ENCODE measurements at places on chromosomes 5 and 9.

GRCh38 chr5:174221946-174222345 lies 176.4 kb downstream of the NSG2 start:
- DNase-seq = no peak

DNA sequence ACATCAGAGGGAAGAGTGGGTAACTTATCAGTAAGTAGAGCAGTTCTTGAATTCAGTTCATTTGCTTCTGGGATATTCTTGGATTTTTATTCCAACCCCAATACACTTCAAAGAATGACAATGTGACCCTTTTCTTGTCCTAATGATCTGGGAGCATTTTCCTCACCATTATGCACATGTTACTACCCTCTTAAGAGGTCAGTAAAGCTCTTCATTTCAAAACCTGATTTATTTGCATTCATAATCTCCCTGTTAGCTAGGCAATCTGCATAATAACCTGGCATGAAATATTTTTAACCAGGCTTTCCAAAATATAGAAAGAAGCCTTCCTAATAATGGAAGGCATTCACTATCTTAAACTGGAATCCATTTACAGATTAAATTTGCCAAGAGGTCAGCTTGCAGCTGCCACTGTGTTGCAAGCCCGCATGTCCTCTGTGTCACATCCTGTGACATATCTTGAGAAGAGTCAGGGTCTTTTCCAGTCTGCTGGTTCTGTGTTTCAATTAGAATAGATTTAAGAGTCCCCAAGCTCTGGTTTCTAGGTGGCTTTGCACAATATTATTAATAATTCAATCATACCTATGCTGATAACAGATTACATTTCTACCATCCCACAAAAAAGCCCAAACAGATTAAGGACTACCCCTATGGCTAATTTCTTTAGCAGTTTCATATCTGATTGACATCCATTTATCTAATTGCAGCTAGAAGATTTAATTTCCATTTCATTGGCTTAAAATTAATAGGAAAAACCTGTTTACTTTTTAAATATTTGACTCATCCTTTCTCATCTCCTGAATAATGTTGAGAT lies 30.9 kb upstream of the PPP2R2B start:
- no peak for DNase-seq

DNA sequence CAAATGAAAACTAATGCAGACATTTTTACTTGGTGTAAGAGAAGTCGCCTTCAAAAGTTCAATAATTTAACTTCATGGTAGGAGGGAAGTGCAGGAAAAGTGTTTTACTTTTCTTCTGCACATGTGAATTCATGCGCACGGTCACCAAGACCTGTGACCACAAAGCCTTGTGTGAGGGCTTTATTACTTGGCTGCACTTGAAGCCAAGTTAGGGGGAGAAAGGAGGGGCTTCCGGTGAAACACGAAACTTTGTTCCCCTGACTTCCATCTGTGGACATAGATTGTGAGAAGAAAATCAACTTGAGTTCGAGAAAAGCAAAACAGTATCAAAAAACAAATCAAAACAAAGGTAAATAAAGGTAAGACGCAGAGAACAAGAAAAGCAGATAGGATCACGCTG lies 239.9 kb downstream of the ROR2 start:
- no peak for DNase-seq

GRCh38 chr5:51302343-51302742 lies 80.9 kb upstream of the ISL1 start:
- no peak for DNase-seq

DNA sequence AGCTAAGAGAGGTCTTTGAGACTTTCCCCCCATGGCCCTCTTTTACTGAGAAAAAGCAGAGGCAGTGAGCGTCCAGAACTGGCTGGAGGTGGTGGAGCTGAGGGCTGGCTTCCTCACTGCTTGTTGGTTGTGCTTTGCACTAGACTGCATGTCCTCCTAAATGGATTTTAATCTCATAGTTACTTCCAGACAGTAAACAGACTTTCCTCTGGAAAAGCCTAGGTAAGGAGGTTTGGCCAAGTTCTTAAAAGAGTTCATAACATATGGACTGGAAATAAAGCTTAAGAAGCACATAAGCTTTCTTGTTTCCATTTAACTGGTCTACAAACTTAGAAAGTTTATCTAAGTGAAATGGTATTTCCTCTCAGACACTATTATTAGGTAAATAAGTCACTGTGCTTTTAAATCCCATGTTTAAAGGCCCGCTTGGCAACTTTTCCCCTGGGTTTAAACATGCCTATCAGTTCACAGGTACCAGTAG lies 2.0 kb downstream of the ASPN start:
- no peak for DNase-seq

DNA sequence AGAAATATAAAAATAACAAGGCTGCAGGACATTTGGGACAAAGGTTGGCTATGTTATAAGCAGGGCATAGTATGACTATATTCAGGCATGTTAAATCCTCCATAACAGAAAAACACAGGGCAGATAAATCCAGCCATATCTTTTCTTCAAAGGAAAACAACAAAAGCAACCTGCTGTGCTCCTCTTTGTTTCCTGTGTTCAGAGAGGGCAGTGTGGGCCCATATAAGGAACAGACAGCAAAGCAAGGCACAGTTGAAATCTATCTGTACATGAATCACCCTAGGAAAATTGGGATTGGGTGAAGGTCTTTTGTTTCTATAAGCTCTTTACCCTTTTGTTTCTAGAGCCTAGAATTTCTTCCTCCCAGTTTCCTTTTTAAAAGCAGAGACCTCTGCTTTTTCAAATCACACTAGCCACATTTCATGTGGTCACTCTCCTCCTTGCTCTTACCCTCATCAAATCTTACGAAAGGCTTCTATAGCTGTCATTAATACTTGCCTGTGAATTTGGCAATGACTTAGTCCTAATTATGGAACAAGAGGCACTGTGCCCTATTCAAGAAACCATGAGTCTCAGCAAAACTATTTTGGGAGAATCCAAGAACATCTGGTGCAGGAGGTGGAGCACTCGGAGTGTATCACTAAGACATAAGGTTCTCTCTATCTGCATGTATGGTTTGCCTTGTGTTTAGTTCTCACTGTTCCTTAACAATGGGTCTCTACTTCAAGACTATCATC lies 1.8 kb downstream of the GZMA start:
- DNase-seq = no peak

DNA sequence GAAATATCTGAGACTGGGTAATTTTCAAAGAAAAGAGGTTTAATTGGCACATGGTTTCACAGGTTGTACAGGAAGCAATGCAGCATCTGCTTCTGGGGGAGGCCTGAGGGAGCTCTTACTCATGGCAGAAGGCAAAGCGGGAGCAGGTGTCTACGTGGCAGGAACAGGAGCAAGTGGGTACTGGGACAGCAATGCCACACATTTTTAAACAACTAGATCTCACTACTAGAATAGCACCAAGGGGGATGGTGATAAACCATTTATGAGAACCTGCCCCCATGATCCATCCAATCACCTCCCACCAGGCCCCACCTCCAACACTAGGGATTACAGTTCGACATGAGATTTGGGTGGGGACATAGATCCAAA lies 47.6 kb upstream of the HOMER1 start:
- DNase-seq = no peak

DNA sequence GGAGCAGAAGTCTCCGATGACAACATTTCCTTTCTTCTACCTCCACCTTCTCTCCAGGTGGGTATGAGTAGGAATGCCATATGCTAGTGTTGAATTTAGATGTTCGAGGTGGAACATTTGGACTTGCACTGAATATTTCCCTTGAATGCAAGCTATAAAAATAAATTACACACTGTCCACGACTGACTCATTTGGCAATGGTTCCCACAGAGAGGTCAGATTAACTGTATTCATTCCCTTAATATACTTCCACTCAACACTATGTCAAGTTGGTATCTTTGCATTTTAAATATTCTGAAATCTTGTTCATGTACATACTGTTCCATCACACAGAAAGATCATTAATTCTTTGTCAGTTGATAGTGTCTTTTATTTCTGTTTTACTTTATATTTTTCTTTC lies 222.6 kb upstream of the PIK3R1 start:
- DNase-seq = no peak

GRCh38 chr5:150999704-151000442 lies 20.5 kb upstream of the GPX3 start:
- DNase-seq = no peak

DNA sequence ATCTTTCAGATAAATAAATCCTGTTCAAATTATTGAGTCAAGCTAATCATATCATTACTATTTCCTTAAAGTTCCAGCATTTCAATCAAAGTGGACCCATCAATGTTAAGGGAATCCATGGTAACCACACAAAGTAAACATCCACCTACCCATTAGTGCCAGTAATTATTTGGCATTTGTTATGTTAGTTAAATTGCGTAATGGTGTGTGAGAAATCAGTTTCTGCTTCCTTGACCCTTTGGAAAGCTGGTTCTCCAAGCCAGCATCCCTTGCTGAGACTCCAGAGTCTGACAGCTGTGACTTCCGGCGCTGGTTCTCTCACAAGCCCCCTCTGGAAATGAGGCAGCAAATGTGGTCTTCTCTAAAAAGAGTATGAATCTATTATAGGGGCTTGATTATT lies 308.6 kb upstream of the EFNA5 start:
- no peak for DNase-seq

GRCh38 chr5:16780325-16780724 lies 155.8 kb downstream of the MYO10 start:
- DNase-seq = no peak

DNA sequence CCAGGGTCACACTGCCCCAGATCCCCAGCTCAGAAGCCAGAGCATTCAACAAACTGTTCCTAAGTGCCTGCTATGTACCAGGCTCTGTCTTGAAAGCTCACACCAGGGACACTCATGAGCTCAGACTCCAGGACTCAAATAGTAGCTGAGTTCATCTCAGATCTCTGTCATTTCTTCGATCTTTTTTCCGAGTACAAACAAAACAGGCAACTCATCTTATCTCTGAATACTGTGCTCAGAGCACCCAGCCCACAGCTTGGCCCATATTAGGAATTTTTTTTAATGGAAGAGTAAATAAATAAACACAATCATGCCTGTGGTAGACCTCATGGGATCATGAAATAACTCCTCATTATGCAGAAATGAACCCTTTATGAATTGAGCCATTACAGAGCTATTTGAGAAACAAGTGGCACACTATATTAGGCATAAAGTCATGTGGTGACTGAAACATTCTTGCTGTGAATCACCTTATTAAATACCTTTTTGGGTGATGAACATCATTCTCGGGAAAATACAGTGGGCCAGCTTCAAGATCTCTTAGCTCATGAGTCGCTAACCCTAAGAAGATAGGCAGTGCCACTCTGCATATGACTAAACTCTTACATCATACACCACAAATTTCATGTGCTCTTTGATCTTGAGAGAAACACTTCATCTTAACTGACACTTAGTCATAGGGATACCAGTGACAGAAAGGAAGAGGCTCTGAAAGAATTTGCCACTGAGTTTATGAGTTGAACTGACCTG lies 9.9 kb downstream of the SH3RF2 start:
- DNase-seq = no peak

GRCh38 chr9:98916660-98917059 lies 27.0 kb upstream of the COL15A1 start:
- DNase-seq = no peak

GRCh38 chr5:10451137-10451824 lies 9.6 kb downstream of the ROPN1L start:
- DNase-seq = no peak

DNA sequence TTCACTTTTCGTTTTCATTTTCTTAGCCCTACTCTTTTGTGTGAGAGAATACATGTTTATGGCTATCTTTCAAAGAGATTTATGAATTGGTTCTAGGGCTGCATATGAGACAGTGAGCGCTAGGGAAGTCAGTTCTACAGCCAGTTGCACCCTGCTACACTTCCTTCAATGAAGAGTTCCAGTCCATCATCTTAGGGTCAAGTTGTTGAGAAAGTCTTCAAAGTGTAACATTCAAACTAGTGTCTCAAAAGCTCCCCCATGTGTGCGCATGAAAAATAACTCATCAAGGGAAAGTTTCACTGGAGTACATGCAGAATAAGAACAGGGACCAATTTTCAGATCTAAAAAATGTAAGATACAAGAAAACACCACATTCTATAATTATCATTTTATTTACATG lies 317.2 kb downstream of the DEPDC1B start:
- DNase-seq = no peak

DNA sequence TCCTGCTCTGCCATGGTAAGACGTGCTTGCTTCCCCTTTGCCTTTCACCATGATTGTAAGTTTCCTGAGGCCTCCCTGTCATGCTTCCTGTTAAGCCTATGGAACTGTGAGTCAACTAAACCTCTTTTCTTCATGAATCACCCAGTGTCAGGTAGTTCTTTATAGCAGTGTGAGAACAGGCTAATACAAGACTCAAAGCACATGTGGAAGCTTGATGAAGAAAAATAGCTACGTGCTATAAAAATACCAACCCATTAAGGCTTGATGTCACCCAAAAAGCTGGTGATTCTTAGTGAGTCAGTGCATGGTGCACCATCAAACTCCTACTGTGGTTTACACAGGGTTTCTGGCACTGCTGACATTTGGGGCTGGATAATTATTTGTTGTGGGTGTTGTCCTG lies 332.2 kb downstream of the TMEM167A start:
- no peak for DNase-seq

DNA sequence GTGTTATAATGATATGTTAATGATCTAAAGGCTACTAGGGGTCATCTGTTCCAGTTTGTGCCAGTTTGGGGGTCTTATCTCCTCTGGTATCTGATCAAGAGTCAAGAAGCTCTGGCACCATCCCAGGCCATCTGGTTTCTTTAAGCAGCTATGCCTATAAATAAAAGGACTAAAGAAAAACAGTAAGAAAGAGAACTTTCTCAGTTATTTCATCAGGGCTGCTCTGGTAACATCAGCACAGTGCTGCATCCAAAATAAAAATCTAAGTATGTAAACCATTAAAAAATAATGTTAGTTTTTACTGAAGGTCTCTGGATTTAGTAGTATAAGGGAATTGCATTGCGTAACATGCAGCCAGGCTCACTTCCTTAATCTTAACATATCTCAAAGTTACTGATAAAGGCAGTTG lies 185.0 kb downstream of the NR2F1-AS1 start:
- no peak for DNase-seq

DNA sequence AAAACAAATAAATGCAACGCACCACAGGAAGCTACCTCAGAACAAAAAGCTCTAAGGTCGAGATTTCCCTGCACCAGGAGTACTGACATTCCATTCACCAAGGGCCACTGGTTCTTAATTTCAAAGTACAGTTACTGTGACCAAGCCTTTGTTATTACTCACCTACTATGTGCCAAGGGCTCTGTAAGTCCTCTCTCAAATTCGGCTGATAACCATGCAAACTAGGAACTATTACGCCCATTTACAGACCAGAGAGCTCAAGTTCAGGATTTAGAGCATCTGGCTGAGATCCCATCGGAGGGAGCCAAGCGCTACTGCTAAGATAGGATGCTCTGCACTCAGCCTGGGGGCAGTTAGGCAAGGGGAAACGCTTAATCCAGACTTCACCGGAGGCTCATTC lies 5.6 kb downstream of the MYO10 start:
- no peak for DNase-seq

DNA sequence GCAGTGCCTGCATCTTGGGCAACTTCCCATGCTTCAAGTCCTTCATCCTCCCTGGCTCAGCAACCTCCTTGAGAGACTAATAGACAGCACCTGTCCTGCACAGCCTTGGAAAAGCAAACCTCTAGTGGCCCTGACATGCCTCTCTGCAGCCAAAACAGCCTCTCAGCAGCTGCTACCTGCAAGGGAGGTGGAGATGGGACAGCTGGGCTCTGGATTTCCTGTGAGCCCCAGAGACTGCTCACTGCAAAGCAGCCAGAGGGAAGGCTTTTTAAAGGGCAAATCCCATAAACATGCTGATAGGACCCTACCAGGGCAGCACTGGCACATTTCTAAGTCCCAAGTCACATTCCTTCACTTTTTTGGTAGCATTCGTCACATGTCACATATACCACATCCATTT lies 31.5 kb upstream of the MYORG start:
- DNase-seq = no peak

All from stimulated activated CD4-positive, alpha-beta T cell treated with anti-CD3 and anti-CD28 coated beads, Interleukin-1b, Interleukin-23, amount 100 ng/mL, for 1 hour (primary cell).